Activated CD4-positive, CD25-positive, alpha-beta regulatory T cell treated with anti-CD3 and anti-CD28 coated beads, Interleukin-2, amount 50 U/mL, for 24 hours (primary cell): ENCODE measurements at places on chromosomes 1 and 21.

DNA sequence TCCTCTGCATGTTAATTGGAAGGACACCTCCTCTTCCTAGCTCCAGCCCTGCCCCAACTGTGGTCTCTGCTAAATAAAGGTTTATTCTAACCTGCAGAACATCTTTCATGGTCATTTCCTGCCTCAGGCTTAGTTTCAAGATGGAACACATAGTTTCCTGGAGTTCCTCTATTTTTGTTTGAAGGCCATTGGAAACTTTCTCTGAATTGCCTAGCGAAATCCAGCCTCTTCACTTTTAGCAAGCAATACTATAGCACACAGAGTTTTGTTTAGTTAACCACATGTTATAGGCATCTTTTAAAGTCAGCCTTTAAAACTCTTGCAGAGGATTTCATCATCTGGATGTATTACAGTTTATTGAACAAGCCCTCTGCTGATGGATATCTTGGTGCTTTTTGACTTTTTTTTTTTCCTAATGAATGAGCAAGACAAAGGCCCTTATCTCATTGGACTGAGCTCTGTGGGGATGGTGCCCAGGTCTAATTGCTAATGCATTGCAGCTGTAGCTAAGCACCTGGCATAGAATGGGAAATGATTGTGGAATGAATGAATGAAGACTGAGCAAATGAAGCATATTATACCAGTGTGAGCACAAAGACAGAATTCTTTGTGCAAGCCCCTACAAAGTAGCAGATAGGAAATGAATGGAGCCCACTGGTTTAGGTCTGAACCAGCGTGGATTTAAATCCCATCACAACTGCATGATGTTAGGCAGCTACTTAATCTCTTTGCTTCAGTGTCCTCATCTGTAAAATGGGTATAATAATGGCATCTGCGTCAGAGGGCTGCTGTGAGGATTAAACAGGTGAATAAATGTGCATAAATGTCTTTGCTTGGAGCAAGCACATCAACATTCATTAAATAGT lies 641 bp upstream of the CFAP107 start:
- no peak for ATAC-seq

- no peak for ATAC-seq
These were observed 229.4 kb downstream of the DYRK1A start for GRCh38 chr21:37595944-37596343.

DNA sequence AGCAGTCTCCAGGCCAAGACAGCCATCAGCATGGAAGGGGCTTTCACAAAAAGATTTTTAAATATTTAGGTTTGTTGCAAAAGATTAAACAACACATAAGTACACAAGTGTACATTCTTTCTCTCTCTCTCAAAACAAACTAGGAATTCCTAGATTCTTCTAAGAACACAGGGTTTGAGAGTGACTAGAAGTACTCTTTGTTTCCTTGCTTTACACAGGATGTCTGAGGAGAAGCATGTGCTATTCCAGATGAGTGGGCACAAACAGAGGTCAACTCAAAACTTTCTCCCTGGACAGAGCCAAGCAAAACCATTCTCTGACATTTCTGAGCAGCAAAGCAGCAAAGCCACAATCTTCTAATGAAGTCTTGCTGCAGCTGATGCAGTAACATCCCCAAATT lies 210.6 kb upstream of the HOOK1 start:
- no peak for ATAC-seq

GRCh38 chr1:84062496-84062895 lies 63.6 kb upstream of the TTLL7 start:
- ATAC-seq, result no peak

GRCh38 chr1:203408486-203409481 lies 57.9 kb upstream of the FMOD start:
- no peak for ATAC-seq

GRCh38 chr1:195637539-195637938 lies 970.7 kb downstream of the KCNT2 start:
- ATAC-seq, result no peak

GRCh38 chr1:5670590-5671350 lies 321.5 kb downstream of the NPHP4 start:
- ATAC-seq, result no peak

DNA sequence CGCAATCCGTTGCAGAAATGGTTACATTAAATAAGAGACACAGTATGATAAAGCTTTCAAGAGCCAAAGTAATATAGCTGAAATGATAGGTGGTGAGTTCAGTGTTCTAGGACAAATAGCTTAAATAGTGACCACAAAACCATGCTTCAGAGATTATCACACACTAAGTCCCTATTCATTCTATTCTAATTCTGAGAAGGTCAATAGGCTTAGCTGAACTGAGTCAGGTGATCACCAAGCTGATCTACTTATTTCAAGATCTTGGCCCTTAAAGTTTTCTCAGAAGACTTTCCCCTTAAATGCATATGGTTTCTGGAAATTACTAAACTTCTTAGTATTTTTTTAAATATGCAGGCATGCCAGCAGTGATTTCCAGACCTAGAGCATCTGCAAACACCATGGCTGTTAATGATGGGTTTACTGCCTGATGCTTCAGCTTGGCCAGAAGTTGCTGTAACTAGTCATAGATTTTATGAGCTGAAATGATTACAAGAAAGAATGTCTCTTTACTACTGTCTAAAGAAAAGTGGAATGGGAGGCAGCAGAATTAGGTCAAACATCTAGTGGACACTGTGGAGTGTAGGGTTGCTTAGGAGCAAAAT lies 242.9 kb downstream of the ST6GALNAC3 start:
- no peak for ATAC-seq

DNA sequence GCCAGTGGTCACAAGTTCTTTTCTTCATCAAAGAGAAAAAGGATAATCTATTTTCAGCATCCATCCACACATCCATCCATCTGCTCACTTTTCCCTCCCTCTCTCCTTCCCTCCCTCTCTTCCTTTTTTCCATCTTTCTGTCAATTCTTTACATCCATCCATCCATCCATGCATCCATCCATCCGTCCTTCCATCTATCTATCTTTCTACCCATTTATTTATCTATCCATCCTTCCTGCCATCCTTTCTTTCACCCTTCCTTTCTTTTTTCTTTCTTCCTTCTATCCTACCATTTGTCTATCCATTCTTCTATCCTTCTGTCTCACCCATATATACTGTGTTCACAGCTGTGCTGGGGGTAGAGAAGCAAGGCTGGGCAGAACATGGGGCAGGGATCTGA lies 212.4 kb upstream of the GALNT2 start:
- ATAC-seq, result no peak

- no peak for ATAC-seq
These were observed 432.9 kb downstream of the PLA2G4A start for GRCh38 chr1:187261637-187262036.

DNA sequence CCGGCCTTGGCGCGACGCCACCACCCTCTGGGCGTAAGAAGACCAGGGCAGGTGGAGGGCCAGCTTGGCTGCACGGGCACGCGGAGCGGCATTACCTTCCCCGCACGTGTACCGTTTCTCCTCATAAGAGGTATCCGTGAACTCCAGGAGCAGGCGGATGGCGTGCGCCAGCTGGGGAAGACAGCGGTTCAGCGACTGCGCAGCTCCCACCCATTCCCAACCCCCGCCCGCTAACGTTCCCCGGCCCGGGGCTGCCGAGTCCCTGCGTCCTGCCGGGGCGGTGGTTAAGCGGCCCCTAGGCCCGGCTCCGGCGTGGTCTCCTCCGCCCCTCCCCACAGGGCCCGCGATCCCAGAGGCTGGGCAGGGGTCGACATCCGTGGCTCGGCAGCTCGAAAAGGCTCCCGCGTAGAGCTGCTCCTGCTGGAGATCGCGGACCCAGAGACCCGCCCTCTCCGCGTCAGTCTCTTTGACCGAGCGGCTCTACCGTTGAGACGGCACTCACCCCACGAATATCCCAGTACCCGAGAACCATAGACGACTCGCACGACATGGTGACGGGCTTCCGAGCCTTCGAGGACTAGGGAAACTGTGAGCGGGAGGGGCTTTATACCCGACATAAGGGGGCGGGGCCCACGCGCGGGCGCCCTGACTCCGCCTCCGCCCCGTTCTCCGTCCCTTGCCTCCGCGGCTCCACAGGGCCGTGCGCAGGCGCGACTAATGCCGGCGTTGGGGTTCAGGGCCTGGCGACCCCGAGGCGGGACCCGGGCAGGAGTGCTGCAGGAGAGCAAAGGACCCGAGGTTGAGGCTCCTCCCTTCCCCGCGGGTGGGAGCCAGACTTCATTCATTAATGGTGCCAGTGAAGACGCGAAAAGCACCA lies 862 bp downstream of the GSTM3 start:
- peak; percentile 96 for ATAC-seq
